ENCODE measurements at places on chromosomes 12 and 14. TPM values are rescaled to one million over a fixed set of nuclear protein-coding genes. Genes with fewer than 3 reads are reported as not detected.

The BCL2L14 gene
- not detected for total RNA-seq

DNA sequence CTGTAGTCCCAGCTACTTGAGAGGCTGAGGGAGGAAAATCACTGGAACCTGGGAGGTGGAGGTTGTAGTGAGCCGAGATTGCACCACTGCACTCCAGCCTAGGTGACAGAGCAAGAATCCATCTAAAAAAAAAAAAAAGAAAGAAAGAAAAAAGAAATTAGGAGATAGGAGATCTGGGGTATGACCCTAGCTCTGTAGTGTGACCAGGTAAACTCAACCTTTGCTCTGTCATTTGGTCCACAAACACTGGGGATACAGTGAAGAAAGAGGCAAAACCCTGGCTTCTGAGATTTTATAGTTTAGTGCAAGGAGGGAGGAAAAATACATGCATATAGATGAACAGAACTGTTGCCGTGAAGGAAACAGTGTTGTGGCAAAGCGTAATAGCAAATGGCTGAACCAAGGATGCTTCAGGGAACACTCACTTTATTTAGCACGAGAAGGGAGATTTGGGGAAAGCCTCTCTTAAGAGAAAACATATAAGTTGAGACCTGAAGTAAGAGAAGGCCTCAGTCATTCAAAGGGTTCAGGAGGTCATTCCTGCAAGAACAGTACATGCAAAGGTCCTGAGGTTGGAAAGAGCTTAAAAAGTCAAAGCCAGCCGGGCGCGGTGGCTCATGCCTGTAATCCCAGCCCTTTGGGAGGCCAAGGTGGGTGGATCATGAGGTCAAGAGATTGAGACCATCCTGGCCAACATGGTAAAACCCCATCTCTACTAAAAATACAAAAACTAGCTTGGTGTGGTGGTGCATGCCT lies 29.6 kb upstream of the ATXN2 start:
- no peak for DNase-seq

DNA sequence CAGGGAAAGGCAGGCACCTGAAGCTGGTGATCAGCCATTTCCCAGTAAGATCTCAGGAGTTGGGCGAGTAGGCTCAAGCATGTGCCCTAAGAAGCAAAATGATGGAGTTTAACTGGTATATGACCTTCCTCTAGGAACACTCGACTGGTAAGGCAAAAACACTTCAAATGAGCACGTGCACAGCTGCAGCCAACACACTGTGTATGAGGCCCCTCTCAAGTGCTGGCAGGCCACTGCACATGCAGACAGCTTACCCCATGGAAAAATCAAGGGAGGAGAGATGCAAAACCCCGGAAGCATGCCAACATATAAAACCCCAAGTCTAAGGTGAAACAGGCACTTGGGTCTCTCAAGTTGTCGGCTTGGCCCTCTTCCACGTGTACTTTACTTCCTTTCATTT lies 39.2 kb downstream of the TTLL5 start:
- no peak for DNase-seq

The NINJ2 gene
- 2.3 TPM for total RNA-seq

The GALNT6 gene
- total RNA-seq: 4.9 TPM

DNA sequence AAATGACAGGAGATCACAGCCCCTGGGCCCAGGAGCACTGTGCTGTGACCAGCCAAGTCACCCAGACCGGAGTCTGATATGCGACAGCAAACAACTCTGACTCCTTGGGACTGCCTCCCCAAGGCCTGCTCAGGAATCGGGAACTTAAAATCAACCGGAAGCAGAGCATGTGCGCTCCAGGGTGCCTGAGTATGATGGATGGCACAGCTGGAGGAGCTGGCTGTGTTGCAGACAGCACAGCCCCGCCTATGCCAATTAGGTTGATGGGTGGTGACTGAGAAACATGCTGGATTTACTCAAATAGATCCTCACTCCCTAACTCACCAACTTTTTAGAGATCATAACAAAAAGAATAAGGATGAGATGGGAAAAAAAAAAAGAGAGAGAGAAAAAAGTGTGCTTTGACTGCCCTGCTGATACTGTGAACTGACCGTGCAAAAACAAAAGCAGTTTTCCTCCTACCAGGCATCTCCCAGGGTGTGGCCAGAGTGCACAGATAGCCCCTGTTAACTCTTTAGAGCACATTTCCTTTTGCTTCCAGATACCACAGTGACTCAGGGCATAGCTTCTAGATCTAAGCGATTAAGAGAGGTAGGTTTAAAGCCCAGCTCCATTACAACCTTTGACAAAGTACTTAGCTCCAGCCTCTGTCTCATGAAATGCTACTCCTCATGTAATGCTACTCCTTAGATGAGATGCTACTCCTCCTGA lies 27.4 kb upstream of the STON2 start:
- no peak for DNase-seq

- no peak for DNase-seq
Measured at GRCh38 chr12:78149459-78149858, 318.8 kb downstream of the NAV3 start.

The CD163L1 gene
- total RNA-seq: 12.7 TPM

GRCh38 chr12:50132505-50133135 lies 20.6 kb downstream of the COX14 start:
- no peak for DNase-seq

The DTX1 gene
- 9.0 TPM for total RNA-seq

The VRTN gene
- total RNA-seq: 0.20 TPM

DNA sequence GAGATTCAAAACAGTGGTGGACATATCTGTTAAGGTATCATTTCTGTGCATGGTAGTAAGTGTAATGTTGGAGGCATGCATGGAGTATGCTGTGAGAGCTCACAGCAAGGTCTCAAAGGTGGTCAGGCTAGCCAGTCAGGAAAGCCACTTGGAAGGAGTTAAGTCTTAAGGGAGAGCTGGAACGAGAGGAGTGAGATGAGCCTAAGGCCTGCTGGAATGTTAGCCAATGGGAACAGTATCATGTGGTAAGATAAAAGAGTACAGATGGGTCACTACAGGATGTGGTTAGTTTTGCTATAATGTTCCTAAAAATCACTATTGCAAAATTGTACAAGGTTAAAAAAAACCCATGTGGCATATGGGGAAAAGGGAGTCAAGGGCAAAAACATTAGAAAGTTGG lies 311.7 kb upstream of the E2F7 start:
- DNase-seq: no peak

The RD3L gene
- total RNA-seq: not detected

Data from skin of body (tissue), 3 donors.